ENCODE measurements at places on chromosomes 6 and 20.

- no peak for DNase-seq
Observed at GRCh38 chr6:141956046-141956761, 176.5 kb upstream of the GJE1 start.

GRCh38 chr20:18857640-18858039 lies 44.1 kb downstream of the SCP2D1 start:
- no peak for DNase-seq

GRCh38 chr20:21995461-21995860 lies 290.0 kb downstream of the PAX1 start:
- DNase-seq, result no peak

DNA sequence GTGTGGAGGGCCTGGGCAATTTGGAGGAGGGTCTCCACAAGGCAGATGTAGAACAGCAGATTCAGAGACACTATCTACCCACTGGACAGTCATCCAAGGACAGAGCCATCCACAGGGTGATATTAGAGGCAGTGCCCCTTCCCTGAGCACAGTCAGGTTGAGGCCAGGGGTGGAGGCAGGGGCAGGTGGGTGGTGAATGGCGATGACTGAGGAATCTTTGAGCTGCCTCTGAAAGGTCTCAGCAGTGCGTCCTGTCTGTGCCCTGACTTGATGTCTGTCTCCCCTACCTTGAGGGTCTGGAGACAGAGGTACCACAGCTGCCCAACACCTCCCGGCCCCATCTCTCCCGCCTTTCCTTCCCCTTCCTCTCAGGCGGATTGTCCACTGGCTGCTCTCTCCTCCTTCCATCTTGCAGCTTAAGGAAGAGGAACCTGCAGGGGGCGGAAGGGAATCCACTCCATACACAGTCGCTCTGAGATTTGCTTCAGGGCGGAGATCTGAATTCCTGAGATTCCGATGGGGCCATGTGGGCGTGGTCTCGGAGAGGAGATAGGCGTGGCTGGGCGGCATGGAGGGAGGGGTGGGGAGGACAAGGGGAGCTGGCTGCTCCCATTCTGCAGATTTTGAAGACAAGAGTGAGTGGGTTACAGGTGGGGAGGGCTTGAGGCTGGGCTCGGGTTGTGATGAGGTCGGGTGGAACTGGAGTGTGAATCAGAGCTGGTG lies 1.7 kb downstream of the MUCL3 start:
- no peak for DNase-seq
